ENCODE measurements at places on chromosomes 16 and 17.

DNA sequence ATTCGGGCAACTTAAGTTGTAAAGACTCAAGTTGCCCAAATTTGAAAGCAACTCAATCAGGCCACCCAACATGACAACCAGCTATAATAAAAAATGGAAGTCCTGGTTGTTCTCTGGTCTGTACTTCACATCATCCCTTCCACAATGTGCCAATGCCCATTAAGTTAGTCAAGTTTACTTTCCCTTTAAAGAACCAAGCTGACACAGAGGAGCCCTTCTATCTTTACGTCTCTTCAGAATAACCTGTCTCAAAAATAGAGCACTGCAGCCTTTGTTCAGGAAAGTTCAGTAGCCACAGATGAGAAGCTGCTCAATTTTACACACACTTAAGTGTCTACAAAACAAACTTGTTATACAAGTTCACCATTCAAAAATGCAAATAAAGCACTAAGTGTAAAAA, 75.1 kb upstream of the C17orf78 start:
- DNase-seq: no peak

DNA sequence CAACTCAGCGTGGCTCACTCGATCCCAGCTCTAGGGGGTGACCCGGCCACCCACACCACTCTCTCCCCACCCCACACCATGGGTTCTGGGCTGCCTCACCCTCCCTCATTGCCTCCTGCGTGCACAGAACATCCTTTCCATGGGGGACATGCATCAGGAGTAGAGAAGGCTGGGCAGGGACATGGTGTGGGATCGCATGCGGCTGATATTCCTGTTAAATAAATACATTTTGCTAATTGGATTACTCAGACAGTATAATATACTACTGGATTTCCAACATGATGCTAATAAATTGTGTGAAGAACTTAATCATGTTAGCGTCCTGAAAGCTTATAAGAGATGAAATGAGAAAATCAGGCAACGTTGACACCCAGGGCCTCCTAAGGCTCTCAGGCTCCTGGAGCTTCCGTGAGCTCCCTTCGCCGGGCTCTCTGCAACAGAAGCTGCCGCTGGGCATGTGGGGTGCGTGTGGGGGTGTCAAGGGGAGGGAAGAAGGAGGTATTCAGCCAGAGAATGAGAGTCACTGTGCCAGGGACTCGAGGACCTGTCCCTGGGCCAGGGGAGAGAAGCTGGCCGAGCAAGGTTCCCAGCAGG, 173.1 kb upstream of the TNRC6C start:
- DNase-seq: no peak

GRCh38 chr17:80034791-80035686, 633 bp downstream of the TBC1D16 start:
- DNase-seq: peak; percentile 49

DNA sequence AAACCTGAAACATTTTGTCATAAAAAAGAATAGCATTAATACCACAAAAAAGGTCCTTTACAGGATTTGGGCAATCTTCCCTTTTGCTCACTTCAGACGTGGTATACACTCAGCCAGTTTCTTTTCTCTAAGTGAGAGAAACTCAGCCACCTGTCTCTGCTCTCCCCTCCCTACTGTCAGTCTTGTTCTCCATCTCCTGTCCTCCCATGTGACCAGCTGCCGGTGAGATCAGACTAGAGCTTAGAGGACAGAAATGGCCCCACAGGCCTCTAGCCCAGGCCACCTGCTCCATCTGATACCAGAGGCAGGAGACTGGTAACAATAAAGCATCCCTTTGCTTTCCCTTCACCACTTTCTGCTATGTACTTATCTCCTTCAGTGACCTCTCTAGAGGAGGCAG, 34.9 kb downstream of the CMC2 start:
- no peak for DNase-seq

DNA sequence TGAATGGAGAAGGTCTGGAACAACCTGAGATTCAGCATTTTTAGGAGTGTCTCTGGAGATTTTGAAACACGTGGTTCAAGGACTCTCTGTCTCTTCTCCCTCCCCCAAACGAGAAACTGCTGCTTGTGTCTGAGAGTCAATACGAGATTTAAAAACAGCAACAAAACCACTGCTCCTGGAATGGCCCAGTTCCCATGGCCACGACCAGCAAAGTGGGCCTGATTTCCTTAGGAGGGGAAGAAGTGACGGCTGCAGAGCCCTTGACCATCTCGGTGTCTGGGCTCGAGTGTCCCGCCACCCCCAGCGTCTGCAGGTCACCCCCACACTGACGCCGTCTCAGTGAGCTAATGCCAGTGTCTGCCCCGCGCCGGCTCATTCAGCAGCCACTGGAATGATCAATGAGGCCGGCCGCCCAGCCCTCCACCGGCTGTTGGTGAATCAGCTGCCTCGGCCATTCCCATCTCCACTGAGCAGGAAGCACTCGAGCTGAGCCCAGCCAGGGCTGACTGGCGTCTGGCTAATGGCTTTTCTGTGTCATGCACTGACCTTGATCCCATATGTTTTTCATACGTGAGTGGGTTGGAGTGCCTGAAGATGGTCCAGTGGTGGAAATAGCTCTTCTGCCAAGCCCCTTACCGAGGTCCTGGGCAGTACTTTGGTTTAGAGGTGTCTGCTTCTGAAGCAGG, 151.8 kb downstream of the PITPNC1 start:
- peak; percentile 93 for DNase-seq

All from astrocyte of the spinal cord (primary cell).